ENCODE measurements at places on chromosomes 16 and 17. TPM values are rescaled to one million over a fixed set of nuclear protein-coding genes. Genes with fewer than 3 reads are reported as not detected.

- DNase-seq = no peak
These were observed 228.3 kb upstream of the HSBP1 start for GRCh38 chr16:83579436-83579835.

Gene HCRT
- not detected for total RNA-seq

- no peak for DNase-seq
These were observed 24.3 kb upstream of the GSG1L start for GRCh38 chr16:28087675-28088300.

Gene KRTAP2-3
- not detected for total RNA-seq

- DNase-seq = no peak
These were observed 641.3 kb downstream of the KCNJ2 start for GRCh38 chr17:70810609-70811008.

DNA sequence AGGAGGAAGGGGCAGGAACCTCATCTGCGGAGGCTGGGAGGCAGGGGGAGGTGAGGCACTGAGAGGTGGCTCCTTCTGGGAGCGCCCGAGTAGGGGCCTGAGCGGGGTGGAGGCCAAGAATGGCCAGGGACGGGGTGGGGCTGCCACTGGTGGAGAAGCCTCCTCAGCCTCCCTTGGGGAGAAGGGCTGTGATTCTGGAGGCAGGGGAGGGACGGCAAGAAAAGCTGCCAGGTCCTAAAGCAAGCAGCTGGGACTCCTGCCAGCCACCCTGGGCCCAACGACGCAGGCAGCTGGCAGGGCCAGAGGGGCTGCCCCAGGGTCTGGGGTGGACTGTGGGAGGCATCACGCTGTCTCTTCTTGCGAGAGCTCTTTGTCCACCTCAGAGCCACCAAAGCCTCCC lies 12.7 kb upstream of the MLKL start:
- DNase-seq = no peak

Gene SNX20
- 0.68 TPM for total RNA-seq

Gene CACNG3
- total RNA-seq = not detected

GRCh38 chr17:13477180-13477611 lies 124.5 kb downstream of the HS3ST3A1 start:
- no peak for DNase-seq

GRCh38 chr17:61313461-61314326 lies 85.9 kb upstream of the TBX2 start:
- DNase-seq = peak; percentile 44

DNA sequence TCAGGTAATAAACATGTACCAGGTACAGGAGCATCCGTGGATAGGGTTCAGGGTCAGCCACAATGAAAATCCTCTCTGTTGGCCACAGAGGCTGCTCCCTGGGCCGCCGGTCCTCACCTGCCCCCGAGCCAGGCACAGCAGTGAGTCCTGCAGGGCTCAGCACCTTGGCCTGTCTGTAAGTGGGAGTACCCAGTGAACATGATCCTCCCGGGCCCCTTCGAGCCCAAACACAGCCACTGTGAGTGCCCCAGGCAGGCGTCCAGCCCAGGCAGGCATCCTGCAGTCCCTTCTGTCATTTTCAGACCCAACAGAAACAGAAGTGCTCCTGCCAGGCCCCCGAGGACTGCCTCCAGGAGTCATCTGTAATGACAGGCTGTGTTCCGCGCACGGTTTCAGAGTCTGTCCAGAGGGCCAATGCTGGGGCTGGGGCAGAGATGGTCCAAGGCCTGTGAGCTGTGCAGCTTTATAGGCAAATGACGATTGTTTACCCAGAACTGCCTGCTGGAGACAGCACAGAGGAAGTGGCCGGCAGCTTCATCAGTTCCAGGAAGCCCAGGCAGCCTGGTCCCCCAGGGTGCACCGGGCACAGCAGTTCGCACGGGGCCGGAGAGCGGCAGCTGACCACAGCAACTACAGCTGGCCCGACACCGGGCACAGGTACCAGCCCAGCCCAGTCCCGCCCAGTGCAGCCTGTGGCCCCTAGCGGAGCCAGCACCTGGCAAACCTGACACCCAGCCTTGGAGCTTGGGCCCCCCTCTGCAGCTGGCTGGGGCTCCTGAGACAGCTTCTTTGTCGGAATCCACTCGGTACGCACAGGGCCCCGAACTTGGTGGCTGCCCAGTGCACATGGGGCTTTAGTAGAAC lies 13.2 kb downstream of the SLC7A5 start:
- DNase-seq = peak; percentile 56

- no peak for DNase-seq
These were observed 48.4 kb upstream of the DOC2B start for GRCh38 chr17:229709-230394.

DNA sequence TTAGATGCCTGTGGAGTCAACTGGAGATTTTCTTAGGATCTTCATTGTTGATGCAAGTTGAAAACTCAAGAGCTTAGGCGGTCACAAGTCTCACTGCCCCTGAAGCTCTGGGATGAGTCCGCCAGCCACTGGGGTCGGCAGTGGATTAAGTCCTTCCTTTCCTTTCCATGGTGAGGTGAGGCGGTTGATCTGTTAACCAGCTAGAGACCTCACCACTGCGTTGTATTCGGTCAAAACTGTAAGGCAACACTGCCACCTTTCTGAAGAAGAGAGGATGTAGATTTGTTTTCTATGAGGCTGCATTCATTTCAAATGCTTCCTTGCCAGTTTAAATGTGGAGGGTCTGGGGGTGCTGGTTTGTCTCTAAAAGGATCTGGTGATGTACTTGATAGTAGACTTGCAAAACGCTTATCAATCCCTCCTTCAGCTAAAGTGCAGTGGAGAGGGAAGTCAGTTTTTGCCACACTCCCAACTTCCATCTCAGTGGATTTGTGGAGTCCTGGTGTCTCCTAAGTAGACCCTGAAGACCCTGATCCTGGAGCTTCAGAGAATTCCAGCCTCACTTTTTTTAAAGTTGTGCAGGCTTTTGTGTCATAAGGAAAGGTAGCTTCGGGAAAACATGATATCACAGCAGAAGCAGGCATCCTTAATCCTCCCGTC lies 1.7 kb downstream of the MYOCD start:
- DNase-seq = no peak

Gene MAZ
- total RNA-seq = 110 TPM

DNA sequence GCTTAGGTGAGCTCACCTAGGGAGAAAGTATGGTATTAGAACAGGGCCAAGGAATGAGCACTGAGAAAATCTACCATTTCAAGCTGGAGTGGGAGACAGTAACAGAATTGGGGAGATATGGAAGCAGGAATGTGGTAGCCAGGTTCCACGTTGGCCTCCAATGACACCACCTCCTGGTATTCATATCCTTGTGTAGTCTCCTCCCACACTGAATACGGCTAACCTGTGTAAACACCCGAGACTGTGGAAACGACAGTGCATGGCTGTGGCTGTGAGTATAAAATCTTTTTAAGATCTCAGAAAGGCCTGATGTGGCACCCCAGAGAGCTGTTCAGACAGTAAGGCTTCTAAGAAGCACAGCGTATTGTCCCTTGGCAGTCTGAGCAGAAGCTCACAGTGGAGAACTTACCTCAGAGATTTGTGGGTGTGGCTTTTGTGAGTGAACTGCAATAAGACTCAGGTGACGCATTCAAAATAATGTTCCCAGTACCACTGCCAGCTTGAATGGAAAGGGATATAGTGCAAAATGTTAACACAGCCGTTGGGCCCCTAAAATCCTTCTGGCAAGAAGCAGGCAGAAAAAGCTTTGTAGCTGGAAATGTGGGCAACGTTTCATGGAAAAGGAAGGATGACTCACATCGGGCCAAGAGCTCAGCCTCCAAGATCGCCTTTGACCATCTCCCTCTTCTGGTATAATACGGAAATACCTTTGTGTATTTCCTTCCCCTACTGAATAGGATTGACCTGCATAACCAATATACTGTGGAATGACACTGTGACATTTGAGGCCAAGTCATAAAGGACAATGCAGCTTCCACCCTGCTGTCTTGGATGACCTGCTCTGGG lies 14.4 kb downstream of the SDR42E1 start:
- no peak for DNase-seq

Gene RDM1
- not detected for total RNA-seq

- DNase-seq = peak; percentile 37
These were observed 453.3 kb downstream of the KCNJ2 start for GRCh38 chr17:70622368-70623260.

Gene RAB40C
- total RNA-seq = 10.9 TPM

DNA sequence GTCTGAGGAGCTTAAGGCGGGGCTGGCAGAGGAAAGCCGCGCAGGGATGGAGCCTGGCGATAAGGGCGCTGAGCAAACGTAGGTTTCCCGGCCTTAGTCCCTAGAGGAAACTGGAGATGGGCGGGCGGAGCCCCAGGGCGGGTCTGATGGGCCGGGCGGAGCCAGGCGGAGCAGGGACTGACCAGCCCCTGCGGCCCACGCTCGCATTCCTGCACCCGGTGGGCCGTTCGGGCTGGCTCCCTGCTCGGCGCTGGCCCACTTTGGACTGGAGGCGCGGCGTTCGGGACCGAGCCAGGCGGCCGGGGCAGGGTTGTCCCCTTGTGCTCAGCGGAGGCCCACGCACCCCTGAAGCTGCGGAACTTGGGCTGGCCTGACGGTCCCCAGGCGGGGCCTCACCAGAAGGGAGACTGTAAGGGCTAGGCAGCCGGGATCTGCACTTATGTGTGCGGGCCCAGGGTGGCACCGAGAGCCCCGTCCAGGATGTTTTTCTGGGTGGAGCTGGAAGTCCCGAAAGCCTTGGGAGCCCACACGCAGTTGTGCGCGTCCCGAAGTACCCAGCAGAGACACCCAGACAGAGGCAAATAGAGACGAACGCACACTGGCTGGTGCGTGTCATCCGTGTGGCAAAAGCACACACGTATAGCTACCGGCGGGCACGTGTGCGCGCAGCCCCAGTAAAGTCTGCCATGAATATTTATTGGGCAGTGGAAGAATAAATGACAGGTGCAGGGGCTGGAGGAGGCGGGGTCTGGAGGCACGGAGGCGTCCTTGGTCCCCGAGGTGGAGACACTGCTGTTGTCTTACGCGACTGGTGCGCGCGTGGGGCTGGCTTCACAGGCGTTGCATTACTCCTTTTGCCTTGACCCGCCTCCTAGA lies 1.4 kb downstream of the PYDC1 start:
- DNase-seq = peak; percentile 49

DNA sequence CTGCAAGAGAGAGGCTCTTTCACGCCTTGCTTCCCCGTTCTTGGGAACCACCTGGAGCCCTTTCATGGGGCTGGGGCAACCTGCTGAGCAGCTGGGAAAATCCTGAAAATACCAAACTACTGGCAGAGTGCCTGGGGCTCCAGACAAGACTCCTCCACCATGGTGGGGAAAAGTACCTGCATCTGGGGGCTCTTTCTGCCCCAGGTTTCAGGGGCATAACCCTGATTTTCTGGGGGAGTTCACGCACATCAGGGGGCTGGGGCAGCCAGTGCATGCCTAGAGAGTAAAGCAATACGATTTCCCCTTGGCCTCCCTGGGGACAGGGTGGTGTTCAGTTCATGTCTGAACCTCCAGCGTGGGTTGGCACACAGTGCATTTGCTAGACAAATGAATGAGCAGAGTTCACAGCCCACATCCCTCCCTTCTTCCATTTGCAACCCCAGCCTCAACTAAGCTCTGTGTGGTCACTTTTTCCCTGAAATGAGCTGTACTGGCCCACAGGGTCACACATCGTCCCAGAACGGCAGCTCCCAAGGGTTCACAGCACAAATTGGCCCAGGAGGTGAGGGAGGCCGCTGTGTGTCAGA lies 5.2 kb upstream of the CDC42EP4 start:
- no peak for DNase-seq

- DNase-seq = no peak
These were observed 15.7 kb downstream of the FBF1 start for GRCh38 chr17:75925103-75925502.

DNA sequence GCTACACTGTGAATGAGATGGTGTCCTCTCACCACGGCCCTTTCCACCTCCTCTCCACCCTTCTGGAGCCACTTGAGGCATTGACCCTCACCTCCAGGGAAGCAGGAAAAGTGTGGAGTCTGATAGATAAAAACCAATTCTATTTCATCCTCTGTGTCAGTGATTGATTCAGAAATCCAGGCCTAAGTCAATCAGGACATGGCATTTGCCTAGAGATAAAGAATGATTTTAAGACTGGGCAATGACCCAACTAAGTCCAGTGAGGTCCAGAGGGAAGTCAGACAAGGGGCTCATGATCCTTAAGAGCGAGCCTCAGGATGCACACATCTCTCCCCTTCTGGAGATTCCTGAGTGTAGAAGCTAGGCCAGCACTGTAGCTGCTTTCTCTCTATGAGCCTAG lies 41.1 kb upstream of the TNRC6A start:
- DNase-seq = no peak

DNA sequence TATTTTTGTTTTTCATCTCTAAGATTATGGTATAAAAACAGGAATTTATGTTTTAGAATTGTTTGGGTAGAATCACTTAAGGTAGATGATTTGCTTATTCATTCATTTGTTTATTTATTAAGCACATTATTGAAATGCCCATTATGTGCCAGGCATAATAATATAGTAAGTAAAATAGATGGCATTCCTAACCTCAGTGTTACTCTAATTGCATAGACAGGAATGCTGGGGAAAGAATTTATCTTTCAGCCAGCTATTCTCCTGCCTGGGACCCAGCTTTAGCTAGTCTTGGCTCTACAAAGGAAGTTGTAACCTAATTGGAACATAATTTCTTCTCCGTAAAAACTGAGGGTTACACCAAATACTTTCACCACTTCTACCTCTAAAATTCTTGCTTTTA lies 44.6 kb downstream of the NFAT5 start:
- no peak for DNase-seq

- no peak for DNase-seq
These were observed 135.1 kb upstream of the NOL11 start for GRCh38 chr17:67582673-67583081.

DNA sequence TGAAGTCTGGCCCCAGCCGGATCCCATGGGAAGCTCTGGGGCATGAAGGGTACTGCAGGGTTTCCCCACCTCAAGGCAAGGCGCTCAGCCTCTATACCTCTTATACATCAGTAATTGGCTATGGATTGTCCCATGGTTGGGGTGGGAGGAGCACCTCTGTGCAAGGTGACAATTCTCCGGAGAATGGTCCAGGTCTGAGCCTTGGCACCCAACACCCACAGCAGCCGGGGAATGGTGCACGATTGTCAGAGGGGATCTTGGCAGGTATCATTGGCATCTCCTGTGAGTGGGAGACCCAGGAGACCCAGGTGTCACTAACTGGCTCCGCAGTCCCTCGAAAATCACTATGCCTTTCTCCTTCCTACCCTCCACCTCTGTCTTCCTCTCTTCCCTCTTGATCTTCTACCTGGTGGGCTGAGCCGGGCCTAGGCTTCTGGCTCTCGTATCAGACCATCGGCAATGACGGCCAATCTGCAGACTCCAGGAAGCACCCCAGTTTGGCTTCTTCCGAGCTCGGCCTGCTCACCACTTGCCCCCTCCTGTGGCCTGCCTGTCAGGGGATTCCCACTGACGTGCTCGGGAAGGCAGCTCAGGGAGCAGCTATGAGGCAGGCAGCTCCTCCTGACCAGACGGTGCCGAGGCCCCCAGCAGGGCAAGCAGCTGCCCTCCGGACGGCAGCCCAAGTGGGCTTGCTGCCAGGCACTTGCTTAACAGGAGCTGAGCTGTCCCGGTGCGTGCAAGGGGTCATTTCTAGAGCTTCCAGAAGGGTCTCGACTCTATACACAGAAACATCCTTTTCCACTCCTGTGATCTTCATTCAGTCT lies 10.0 kb upstream of the CALB2 start:
- no peak for DNase-seq

Data from heart right ventricle (tissue), 16 donors.